ENCODE measurements at places on chromosomes 16 and 17.

DNA sequence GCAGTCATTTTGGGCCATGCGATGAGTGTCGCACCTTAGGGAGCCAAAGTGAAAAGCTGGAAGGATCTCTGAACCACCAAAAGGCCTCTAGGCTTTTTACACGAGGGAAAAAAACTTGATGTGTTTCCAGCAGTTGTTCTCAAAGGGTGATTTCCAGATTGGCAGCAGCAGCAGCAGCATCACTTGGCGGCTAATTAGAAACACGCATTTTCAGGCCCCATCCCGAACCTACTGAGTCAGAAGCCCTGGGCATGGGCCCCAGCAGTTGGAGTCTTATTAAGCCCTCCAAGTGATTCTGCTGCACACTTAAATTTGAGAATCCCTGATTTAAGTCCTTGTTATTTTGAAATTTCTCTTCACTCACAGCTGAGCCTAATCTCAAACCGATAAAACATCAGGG is 25.3 kb upstream of the PYY start:
- no peak for DNase-seq
- no peaks in the 10 kb centered on the region for H3K36me3 ChIP-seq
- peaks cover 32% of the 10 kb centered on the region for H3K27me3 ChIP-seq
- H3K4me1 ChIP-seq = peaks cover 8% of the 10 kb centered on the region
- H3K4me3 ChIP-seq = no peak overlapping the region

GRCh38 chr17:41367426-41368075 is 2.1 kb downstream of the KRT33B start:
- no peak overlapping the region for H3K4me3 ChIP-seq
- no peak for DNase-seq
- no peak overlapping the region for H3K27ac ChIP-seq
- H3K27me3 ChIP-seq = no peaks in the 10 kb centered on the region

GRCh38 chr16:813204-813915 is 12.8 kb upstream of the GNG13 start:
- H3K36me3 ChIP-seq = no peaks in the 10 kb centered on the region
- peaks cover 14% of the 10 kb centered on the region for H3K27me3 ChIP-seq
- no peak for DNase-seq
- H3K4me3 ChIP-seq = no peak overlapping the region
- peaks cover 10% of the 10 kb centered on the region for H3K4me1 ChIP-seq
- no peak overlapping the region for H3K27ac ChIP-seq

GRCh38 chr16:67116388-67117311 is 6.9 kb downstream of the PHAF1 start:
- peak overlapping the region; percentile 96 for H3K27ac ChIP-seq
- peak overlapping the region; percentile 28 for H3K4me3 ChIP-seq

DNA sequence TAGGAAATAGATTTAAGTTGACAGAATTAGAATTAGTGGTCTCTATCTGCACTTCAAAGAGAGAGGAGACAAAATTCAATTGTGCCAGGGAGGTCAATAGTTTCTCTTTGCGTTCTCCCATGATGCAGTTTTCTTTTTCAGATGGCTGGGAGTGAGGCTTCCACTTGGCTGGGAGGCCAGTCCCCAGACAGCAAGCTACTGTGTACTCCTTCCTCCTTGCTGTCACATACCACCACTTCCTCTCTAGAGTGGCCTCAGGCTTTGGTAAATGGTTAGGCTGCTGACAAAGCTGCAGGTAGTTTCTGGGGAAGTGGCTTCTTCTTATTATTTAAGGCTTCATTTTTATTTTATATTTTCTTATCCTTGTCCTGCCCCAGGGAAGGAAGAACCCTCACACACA is 106.2 kb upstream of the HS3ST4 start:
- DNase-seq = no peak
- H3K4me3 ChIP-seq = no peak overlapping the region
- H3K4me1 ChIP-seq = no peaks in the 10 kb centered on the region
- no peaks in the 10 kb centered on the region for H3K36me3 ChIP-seq
- H3K27me3 ChIP-seq = no peaks in the 10 kb centered on the region
- no peak overlapping the region for H3K27ac ChIP-seq

DNA sequence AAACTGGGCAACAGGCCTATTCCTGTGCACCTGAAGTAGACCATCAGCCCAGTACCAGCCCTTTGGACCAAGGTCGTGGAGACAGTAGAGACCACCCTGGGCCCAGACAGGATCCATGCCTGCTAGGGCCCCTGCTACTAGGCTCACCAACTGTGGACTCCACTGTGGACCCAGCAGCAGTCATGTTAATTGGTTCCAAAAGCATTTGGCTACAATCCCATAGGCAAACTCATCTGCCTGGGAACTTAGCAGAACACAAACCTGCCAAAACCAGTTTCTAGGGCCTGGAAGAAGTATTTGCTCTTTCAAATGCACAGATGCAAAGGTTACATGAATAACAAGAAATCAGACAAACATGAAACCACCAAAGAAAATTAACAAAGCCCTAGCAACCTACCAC is 53.1 kb downstream of the ACSM2A start:
- no peaks in the 10 kb centered on the region for H3K4me1 ChIP-seq
- no peaks in the 10 kb centered on the region for H3K27me3 ChIP-seq
- no peak for DNase-seq
- no peaks in the 10 kb centered on the region for H3K36me3 ChIP-seq

GRCh38 chr17:27915709-27916108 is 22.5 kb upstream of the LYRM9 start:
- no peaks in the 10 kb centered on the region for H3K36me3 ChIP-seq
- DNase-seq = no peak
- H3K27ac ChIP-seq = no peak overlapping the region
- H3K27me3 ChIP-seq = no peaks in the 10 kb centered on the region
- no peaks in the 10 kb centered on the region for H3K4me1 ChIP-seq

- no peaks in the 10 kb centered on the region for H3K36me3 ChIP-seq
- H3K27me3 ChIP-seq = no peaks in the 10 kb centered on the region
- H3K4me1 ChIP-seq = peaks cover 3% of the 10 kb centered on the region
- no peak for DNase-seq
Measured at GRCh38 chr16:11957591-11958395, 7.2 kb upstream of the TNFRSF17 start.

- H3K27ac ChIP-seq = no peak overlapping the region
- H3K36me3 ChIP-seq = no peaks in the 10 kb centered on the region
- no peaks in the 10 kb centered on the region for H3K4me1 ChIP-seq
- peaks cover 41% of the 10 kb centered on the region for H3K27me3 ChIP-seq
- no peak overlapping the region for H3K4me3 ChIP-seq
Measured at GRCh38 chr16:24253192-24253591, 2.9 kb upstream of the CACNG3 start.

- no peaks in the 10 kb centered on the region for H3K27me3 ChIP-seq
- no peak for DNase-seq
- peak overlapping the region; percentile 64 for H3K27ac ChIP-seq
- H3K4me3 ChIP-seq = no peak overlapping the region
- H3K36me3 ChIP-seq = peaks cover 11% of the 10 kb centered on the region
- peaks cover 74% of the 10 kb centered on the region for H3K4me1 ChIP-seq
Measured at GRCh38 chr17:48110761-48111160, 3.2 kb downstream of the SNX11 start.

GRCh38 chr17:31428111-31428510 is 36.6 kb downstream of the RAB11FIP4 start:
- H3K36me3 ChIP-seq = no peaks in the 10 kb centered on the region
- H3K27me3 ChIP-seq = peaks cover 6% of the 10 kb centered on the region
- DNase-seq = no peak
- H3K4me3 ChIP-seq = no peak overlapping the region

DNA sequence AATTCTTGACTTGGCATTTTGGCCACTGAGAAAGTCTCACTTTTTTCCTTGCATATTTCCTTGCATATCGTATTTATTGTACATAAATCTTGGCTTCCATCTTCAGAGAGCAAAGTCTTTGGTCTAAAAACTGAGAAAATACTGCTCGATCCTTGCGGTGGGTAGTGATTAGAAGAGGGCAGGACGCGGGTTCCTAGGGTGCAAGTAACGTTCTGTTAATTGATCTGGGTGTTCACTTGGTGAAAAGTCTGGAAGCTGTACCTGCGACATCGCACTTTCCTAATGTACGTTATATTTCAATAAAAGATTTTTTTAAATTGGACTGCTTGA is 758 bp upstream of the UBALD2 start:
- H3K27me3 ChIP-seq = no peaks in the 10 kb centered on the region
- H3K27ac ChIP-seq = peak overlapping the region; percentile 31
- peak overlapping the region; percentile 46 for H3K4me3 ChIP-seq
- no peak for DNase-seq

- no peaks in the 10 kb centered on the region for H3K27me3 ChIP-seq
- DNase-seq = no peak
- no peak overlapping the region for H3K4me3 ChIP-seq
- peaks cover 14% of the 10 kb centered on the region for H3K4me1 ChIP-seq
Measured at GRCh38 chr16:84553873-84554399, 49.5 kb upstream of the MEAK7 start.

GRCh38 chr17:48816774-48817590 is at the start of gene TTLL6:
TTLL6 (minus strand) TSS chr17:48817229; CDS start chr17:48817072, 157 bp downstream.
- H3K27me3 ChIP-seq = peaks cover 50% of the 10 kb centered on the region
- no peak within 1 kb of the TSS for H3K27ac ChIP-seq
- peaks cover 10% of the 10 kb centered on the region for H3K4me1 ChIP-seq
- peak within 1 kb of the TSS; percentile 51 for H3K4me3 ChIP-seq
- DNase-seq = peak; percentile 29

- H3K36me3 ChIP-seq = no peaks in the 10 kb centered on the region
- no peak for DNase-seq
- peaks cover 2% of the 10 kb centered on the region for H3K27me3 ChIP-seq
- no peak overlapping the region for H3K27ac ChIP-seq
Measured at GRCh38 chr17:66290101-66290722, 12.2 kb upstream of the PRKCA start.

- no peaks in the 10 kb centered on the region for H3K27me3 ChIP-seq
- H3K4me1 ChIP-seq = peaks cover 49% of the 10 kb centered on the region
- H3K27ac ChIP-seq = peak within 1 kb of the TSS; percentile 87
- DNase-seq = peak; percentile 81
Measured at GRCh38 chr17:75843577-75844529, at the start of gene UNC13D. UNC13D (minus strand) TSS chr17:75844404; CDS start chr17:75844337, 67 bp downstream.

- H3K27ac ChIP-seq = no peak overlapping the region
- no peaks in the 10 kb centered on the region for H3K27me3 ChIP-seq
- no peak overlapping the region for H3K4me3 ChIP-seq
- no peaks in the 10 kb centered on the region for H3K36me3 ChIP-seq
Measured at GRCh38 chr17:11205659-11206058, 35.4 kb upstream of the SHISA6 start.

DNA sequence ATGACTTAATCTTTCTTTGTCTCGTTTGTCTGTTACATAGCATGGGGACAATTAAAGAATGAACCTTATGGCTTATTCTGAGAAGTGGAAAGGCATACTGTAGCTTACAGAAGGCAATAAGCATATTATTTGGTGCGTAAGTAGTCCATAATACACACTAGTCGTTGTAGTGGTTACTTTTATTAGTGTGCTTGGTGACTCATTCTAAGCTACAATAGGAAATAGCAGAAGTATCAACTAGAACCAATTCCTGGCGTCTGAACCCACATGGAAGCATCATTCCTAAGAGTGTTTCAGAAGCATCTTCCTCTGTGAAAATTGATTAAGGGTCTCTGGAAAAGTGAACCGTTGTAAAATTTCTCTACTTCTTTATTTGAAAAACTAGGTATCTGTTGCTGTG is 777.8 kb upstream of the EEF2KMT start:
- H3K4me1 ChIP-seq = no peaks in the 10 kb centered on the region
- H3K27me3 ChIP-seq = no peaks in the 10 kb centered on the region
- no peaks in the 10 kb centered on the region for H3K36me3 ChIP-seq
- no peak overlapping the region for H3K4me3 ChIP-seq
- no peak for DNase-seq

DNA sequence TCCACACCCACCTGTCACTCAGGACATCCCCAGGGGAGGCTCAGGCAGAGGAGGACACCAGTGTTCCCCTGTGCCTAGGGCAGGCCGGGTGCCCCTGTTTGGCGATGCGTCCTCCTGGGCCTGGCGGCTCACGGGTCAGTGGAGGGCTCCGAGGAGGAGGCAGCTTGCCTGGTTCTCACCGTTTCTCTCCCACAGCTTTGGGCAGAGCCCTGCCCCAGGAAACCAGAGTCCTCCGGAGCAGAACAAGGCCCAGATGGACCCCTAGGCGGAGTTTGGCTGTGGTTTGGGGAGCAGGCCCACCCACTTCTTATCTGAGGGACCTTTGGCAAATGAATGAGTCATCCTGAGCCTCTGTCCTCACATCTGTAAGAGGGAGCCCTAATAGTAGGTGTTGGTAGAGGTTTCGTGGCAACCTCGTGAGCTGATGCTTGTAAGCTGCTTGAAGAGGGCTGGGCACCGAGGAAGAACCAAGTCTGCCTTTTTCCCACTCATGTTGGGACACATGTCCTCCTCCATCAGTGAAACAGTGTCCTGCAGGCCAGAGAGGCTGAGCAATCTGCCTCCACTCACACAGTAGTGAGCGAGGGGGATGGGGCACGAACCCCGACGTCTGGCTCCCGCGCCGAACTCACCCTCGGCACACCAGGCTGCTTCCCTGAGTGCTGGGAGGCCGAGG is 247.0 kb upstream of the CIBAR2 start:
- H3K27ac ChIP-seq = no peak overlapping the region
- DNase-seq = no peak
- H3K4me3 ChIP-seq = no peak overlapping the region
- H3K4me1 ChIP-seq = no peaks in the 10 kb centered on the region
- H3K36me3 ChIP-seq = no peaks in the 10 kb centered on the region

GRCh38 chr16:14324581-14324980 is 253.5 kb downstream of the MRTFB start:
- H3K4me1 ChIP-seq = no peaks in the 10 kb centered on the region
- H3K27ac ChIP-seq = no peak overlapping the region
- H3K36me3 ChIP-seq = no peaks in the 10 kb centered on the region
- H3K4me3 ChIP-seq = no peak overlapping the region

- H3K4me3 ChIP-seq = peak within 1 kb of the TSS; percentile 61
- H3K4me1 ChIP-seq = peaks cover 61% of the 10 kb centered on the region
- H3K27me3 ChIP-seq = peaks cover 70% of the 10 kb centered on the region
- DNase-seq = no peak
Measured at GRCh38 chr17:8117980-8118768, at the start of gene ALOXE3. ALOXE3 (minus strand) TSS chr17:8118514; CDS start chr17:8117990, 524 bp downstream.

DNA sequence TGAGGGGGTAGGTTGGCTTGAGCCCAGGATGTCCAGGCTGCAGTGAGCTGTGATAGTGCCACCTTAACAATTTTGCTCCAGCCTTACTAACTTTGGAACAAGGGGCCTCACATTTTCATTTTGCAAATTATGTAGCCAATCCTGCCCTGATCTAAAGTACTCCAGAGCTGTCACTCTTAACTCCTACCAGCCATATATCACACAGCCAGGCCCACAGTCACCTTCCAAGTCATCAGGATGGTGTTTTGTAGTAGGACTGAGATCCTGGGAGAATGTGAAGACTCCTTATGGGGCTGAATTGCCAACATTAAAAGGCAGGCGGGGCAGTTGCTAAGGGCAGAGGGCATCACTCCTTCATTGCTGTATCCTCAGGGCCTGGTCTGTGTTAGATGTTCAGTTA is 243.0 kb downstream of the MRTFB start:
- H3K4me3 ChIP-seq = no peak overlapping the region
- peaks cover 3% of the 10 kb centered on the region for H3K4me1 ChIP-seq
- no peaks in the 10 kb centered on the region for H3K27me3 ChIP-seq
- H3K36me3 ChIP-seq = no peaks in the 10 kb centered on the region

All from CD14-positive monocyte (primary cell).